ENCODE measurements at places on chromosomes 12 and 14.

DNA sequence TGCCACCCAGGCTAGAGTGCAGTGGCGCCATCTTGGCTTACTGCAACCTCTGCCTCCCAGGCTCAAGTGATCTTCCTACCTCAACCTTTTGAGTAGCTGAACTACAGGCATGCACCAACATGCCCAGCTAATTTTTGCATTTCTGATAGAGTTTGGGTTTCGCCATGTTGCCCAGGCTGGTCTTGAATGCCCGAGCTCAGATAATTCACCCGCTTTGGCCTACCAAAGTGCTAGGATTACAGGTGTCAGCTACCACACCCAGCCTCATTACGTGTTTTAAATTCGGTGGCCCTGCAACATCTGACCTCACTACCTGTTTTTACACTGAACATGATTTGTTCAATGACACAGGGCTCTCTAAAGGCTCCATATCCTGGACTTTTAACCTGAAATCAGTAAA, 22.9 kb upstream of the RDH16 start:
- DNase-seq: no peak

- DNase-seq: no peak
These were observed 22.5 kb upstream of the SLC6A12 start for GRCh38 chr12:236445-236844.

DNA sequence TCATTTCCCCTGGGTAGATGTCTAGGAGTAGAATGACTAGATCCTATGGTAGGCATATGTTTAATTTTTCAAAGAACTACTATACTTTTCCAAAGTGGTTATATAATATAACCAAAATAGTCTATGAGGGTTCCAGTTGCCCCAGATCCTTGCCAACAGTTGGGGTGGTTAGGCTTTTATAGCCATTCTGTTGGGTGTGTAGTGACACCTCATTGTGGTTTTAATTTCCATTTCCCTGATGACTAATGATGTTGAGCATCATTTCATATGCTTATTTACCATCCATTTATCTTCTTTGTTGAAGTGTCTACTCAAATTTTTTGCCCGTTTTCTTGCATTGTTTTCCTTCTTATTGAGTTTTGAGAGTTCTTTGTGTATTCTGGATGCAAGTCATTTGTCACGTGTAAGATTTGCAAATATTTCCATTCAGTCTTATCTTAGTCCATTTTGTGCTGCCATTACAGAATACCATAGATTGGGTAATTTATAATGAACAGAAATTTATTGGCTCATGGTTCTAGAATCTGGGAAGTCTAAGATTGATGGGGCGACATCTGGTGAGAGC, 4.7 kb downstream of the SYNE2 start:
- DNase-seq: peak; percentile 27

DNA sequence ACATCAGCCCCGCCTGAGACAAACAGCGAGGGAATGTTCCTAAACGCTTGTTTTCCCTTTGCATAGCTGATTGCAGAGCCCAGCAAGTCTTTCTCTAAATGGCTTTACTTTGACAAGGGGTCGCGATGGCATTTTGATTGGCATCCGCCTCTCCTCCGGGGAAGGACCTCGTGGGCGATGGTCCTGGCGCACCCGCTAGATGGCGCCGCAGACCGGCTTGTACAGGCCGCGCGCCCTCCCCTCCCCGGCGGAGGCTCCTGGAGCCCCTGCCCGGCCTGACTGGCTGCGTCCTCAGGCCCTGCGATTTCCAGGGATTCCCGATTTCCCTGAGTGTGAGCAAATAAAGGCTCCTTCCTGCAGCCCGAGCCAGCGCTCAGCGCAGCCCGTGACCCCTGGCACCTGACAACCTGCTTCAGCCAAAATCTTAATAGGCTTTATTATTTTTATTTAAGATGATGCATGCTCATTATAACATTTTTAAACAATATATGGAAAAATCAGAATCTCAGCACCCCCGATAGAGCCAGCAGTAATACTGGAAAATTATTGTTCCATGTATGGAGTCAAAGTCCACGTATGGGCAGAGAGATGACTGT, 468.3 kb downstream of the AACS start:
- no peak for DNase-seq

DNA sequence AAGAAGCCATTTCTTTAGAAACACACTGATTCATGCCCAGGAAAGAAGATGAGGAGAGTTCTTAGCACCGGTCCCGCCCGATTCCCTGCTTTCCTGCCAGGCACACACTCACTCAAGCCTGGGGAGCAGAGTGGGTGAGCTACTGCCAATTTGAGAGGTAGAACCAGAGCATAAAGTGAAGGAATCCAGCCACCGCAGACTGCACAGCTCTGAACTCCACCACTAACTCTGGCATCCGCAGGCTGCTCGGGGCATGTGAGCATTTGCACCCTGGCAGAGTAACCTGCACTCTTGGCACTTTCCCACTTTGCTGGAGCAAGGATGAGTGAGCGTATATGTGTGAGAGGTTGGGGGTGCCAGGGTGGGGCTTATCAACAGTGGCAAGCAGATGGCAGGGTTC, 4.0 kb upstream of the SYNDIG1L start:
- no peak for DNase-seq

- DNase-seq: no peak
These were observed 525.1 kb upstream of the FBXO33 start for GRCh38 chr14:39957290-39957689.

DNA sequence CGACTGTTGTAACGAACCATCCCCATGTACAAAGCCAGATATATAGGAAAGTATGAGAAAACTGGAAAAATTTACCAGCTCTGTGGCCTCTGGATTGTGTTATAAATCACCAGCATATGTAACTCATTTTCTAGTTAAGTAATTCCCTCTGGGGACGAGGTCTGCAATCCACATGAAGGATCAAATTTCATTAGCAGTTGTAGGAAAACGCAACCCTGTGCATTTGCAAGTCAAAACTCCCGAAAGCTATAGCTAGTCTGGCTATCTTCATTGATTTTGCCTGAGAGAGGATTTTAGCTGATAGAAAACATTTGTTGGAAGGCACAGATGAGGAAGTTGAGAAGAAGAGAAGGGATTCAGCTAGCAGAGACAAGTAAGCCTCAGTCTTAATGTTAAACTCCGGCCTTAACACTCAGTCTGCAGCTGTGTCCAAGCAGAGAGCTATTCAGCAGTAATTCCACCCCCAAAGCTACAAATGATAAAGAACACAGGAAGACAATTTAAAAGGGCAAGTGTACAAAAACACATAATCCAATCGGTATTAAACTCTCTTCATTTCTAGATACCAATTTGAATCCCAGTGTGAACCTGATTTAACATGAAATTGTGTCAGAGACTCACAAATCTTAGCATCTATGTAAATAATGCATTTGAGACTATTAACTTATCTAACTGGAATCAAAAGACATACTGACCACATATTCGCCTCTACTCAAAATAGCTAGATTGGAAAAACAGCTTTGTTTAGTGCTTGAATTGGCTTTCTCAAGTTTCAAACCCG, 54.2 kb upstream of the CERS5 start:
- DNase-seq: no peak

DNA sequence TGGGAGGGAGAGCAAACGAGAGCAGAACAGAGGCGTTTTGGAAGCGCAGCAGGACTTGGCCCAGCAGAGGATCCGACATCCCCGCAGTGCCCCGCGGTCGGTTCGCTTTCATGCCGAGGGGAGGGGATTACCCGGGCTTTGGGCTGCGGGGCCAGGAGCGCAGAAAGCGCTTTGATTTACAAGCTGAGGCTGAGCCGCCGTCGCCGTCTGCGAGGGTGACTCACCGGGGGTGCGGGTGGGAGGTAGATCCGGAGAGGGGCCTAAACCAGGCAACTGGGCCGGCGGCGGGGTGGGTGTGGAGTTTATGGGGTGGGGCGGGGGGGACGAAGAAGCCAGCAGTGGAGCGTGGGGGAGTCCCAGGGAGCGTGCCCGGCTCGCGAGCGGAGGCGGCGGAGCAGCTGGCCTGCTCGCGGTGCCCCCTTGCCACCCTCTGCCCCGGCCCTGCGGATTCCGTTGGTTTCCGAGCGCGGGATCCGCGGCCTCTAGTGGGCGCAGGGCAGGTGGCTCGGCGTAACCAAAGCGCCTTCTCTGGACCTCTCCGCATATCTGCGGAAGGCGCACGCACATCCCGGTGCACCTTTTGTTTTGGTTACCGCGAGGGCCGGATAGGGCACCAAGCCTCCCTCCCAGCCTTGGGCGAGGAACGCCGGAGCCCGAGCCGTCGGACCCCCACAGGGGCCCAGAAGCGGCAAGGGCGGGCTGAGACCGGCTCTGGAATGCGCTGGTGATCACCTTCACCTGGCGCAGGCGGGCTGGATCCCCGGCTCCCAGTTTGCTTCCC, 2.6 kb downstream of the SIX4 start:
- DNase-seq: peak; percentile 62

Data from activated CD8-positive, alpha-beta memory T cell treated with anti-CD3 and anti-CD28 coated beads for 4 hours (primary cell).